ENCODE measurements at places on chromosomes 4 and X. TPM values are rescaled to one million over a fixed set of nuclear protein-coding genes. Genes with fewer than 3 reads are reported as not detected.

Gene SMS
- 61.0 TPM for polyA plus RNA-seq

Gene DAPP1
- polyA plus RNA-seq = 1.5 TPM

Gene PNCK
- 1.5 TPM for polyA plus RNA-seq

Gene VCX3A
- not detected for polyA plus RNA-seq

Gene RFC1
- 12.3 TPM for polyA plus RNA-seq
